Epithelial cell of esophagus (primary cell): ENCODE measurements at places on chromosomes 7 and 10.

DNA sequence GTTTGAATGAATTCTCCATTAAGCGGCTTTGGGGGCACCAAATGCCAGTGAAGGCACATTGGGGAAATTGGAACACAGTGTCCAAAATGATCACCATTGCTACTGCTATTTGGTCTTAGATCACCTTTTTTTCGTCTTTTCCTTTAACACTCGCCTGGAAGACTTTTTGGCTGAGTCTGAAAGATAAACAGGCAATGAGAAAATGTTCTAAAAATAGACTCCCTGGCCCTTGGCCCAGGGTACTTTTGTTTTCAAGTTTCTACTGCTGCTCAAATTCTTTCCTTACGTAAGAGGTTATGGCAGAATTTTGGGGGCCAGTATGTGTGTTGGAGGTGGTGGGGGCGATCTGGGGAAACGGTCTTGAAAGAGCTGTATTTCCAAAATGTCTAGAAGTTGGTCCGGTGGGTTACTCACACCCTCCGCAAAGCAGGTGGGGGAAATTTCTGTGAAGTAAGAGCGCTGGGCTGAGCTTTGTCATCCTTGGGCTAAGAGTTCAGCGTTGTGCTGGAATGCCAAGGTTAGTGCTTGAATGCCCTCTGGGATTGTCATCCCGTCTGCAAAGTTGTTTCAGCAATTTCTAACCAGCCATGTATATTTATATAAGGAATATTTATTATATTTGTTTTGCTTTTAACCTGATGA lies 1.3 kb upstream of the ITPRIP start:
- DNase-seq: peak; percentile 70

DNA sequence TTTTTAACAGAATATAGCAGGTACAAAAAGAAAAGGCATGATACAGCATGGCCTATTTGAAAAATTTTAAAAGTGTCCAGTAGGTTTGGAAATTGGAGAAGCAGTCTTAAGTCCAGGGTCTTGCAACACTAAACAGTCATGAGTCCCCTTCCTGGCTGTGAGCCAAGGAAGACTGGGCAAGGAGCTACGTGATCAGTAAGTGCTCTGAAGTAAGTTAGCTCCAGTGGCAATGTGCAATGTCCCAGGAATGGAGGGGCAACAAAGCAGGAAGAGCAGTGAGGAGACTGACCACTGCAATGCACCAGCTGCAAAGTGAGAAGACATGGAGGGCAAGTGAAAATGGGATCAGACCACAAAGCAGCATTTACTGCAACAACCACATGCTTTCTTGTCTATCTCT lies 72.9 kb upstream of the GRID1 start:
- DNase-seq: peak; percentile 67

DNA sequence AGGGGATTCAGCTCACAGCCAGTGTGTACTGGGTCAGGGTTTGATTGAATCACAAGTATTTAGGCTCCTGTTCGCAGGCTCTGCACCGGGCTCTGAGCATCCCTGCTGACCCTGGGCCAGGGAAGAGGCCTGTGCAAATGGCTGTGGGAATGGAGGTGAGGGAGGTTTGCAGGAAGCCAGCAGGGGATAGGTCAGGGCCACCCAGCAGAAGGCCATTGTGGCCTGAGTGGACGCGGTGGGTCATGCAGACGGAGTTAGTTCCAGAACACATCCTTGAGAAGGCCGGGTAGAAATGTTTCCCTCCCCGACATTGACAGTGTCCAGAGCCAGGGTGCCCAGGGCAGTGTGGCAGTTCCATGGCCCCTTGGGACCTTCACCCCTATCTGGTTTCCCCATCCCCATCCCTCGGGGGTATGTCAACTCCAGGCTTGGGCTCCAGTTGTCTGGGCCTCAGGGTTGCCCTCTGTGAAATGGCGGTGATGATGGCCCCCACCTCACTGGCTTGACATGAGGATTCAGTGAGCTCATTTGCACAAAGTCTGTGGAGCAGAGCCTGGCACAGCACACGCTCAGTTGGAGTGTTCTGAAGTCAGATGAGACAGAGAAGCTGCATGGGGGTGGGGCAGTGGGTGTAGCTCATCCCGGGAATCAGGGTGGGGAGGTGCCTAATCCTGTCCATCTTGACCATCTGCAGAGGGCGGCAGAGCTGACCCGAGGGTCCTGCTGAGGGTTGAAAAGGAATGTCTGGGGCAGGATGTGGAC lies 107.6 kb downstream of the ADCY1 start:
- DNase-seq: no peak

DNA sequence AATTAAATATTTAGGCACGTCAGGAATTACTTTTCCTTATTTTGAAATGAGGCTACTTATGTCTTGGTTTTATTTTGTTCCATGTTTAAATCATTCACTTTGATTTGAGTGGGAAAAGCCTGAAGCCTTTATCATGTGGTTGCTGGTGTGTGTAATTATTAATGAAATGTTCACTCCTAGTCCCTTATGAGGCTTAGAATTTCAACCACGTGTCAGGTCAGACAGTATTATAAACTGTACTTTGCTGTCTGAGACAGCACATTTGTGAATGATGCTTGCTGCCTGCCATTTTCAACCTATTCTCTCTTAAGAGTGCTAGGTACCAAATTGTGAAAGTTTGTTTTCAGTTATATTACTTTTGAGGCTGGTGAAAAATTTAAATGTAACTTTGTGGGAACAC lies 58.9 kb downstream of the COL17A1 start:
- no peak for DNase-seq

DNA sequence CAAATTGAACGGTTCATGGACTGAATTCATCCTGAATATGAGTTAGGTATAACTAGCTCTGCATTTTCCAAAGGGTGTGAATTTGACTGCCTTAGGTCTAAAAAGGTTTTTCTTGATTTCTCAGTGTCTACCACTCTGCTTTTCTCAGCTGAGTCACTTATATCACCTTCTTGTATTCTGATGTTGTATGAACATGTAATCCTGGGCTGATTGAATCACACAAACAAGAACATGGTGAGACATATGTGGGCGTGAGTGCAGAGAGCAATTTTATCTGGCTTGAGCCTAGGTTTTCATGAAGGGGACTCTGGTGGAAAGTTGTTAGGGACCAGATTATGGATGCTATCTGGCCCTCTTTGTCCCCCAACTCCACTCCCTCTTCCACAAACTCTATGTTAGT lies 239.8 kb downstream of the SUGCT start:
- DNase-seq: peak; percentile 77

DNA sequence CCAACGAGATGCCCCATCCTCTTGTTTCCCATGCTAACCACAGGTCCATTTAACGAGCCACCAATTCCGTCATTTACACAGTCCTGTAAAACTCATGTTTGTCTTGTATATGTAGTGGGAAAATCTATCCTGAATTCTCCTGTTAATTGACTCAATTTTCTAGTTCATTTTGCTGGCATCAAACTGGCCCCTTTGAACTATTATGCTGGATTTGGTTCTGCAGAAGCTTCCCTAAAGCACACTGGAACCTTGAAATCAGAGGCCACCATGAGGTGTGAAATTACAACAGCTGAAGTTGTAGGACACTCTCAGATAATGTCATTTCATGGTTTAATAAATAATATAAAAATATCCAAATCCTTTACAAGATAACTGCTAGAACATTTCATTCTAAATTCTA lies 129.8 kb upstream of the AKR1E2 start:
- no peak for DNase-seq
